ENCODE measurements at places on chromosomes 5 and 9. TPM values are rescaled to one million over a fixed set of nuclear protein-coding genes. Genes with fewer than 3 reads are reported as not detected.

- H3K36me3 ChIP-seq, result no peaks in the 10 kb centered on the region
- H3K27ac ChIP-seq, result no peak overlapping the region
- H3K27me3 ChIP-seq, result no peaks in the 10 kb centered on the region
- H3K4me1 ChIP-seq, result peaks cover 9% of the 10 kb centered on the region
Measured at GRCh38 chr5:148967783-148968182, 95.1 kb downstream of the SH3TC2 start.

DNA sequence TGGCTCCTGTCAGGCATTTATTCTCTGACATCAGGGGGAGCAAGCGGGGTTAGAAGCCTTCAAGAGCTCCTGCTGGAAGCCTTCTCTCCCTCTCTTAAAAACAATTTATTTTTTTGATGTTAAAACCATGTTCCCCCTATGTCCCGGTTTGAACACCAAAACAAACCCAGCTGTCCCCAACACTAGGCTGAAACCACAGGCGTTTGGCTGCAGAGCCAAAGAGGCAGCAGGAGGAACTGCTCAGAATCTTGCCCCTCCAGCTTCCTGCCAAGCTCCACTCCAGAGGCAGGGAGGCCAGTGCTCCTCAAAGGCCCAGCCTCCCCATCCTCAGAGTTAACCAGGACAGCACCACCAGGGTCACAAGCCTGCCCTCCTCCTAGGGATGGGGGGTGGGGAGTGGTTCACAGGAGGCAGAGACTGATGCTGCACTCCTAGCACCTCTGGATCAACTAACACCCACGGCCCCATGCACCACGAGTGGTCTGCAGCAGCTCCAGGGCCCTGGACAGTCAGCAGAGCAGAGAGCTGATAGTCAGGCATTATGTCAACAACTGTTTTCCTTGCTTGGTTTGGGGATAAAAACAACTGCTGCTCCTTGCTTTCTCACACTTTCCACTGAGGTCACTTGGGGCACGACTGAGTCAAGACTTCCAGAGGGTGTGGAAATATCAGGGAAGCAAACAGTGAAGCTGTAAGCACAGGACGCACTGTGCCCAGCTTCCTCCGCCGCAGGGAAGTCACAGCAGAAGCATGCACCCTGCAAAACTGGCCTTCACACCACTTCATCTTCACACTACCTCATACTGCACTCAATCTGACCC is 96.5 kb upstream of the ADRA1B start:
- no peak overlapping the region for H3K27ac ChIP-seq
- no peaks in the 10 kb centered on the region for H3K36me3 ChIP-seq
- no peak overlapping the region for H3K4me3 ChIP-seq

The PIGO gene
- 12.5 TPM for total RNA-seq

The SPATA31C1 gene
- not detected for total RNA-seq

All from body of pancreas (tissue), 4 donors.